Left kidney (tissue), 8 donors: ENCODE measurements at places on chromosomes 5 and 9.

GRCh38 chr9:129136446-129137035 is 25.3 kb downstream of the PTPA start:
- DNase-seq: no peak

DNA sequence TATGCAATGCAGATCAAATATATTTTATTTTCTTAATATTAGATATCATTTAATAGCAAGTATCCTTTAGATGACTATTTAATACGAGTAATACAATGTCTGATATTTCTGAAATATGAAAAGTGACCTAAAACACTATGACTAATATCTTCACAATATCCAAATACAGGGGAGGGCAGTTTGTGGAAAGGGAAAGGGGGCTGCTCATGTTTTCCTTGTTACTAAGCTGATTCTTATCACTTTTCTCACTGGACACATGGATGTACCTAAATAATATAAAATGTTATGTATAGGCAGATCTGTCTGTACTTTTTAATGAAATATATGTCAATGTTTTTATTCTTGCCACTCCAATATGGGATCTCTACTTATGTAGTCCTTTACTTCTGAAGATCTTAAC is 1879.1 kb upstream of the ACO1 start:
- no peak for DNase-seq

GRCh38 chr5:75611311-75612225 is at the start of gene ANKDD1B:
Gene ANKDD1B, plus strand, starts transcription at chr5:75611453. Its CDS starts 182 bp downstream, at chr5:75611635.
- no peak for DNase-seq

- DNase-seq: no peak
Observed at GRCh38 chr9:93108291-93109041, 12.4 kb downstream of the CARD19 start.

GRCh38 chr5:40041452-40041851 is 616.7 kb upstream of the DAB2 start:
- no peak for DNase-seq

- no peak for DNase-seq
Observed at GRCh38 chr9:116859763-116860162, 172.7 kb downstream of the TRIM32 start.

- peak; percentile 68 for DNase-seq
Observed at GRCh38 chr5:173618927-173619519, 2.6 kb upstream of the BOD1 start.

- no peak for DNase-seq
Observed at GRCh38 chr5:149801307-149801990, 71.3 kb downstream of the PPARGC1B start.

- no peak for DNase-seq
Observed at GRCh38 chr9:98491231-98491651, 217.5 kb downstream of the GABBR2 start.

DNA sequence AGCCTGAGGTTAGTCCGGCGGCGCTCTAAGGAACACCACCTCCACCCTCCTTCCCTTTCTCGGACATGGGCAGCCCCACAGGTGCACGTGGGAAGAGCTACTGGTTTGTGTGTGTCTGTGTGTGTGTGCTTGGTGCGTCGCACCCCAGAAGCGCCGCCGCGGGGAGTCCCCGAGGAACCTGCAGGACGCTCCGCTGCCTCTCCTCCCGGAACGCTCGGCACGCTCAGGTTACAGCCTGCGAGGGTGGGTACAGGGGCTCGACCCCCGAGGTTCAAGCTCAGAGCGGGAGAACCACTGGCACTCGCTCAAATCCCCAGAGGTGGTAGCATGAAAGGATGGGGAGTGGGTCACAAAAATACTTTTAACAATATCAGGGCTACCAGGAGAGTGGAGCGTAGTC is 2.0 kb downstream of the ASTN2 start:
- DNase-seq: no peak

- DNase-seq: no peak
Observed at GRCh38 chr5:58773744-58774441, 191.0 kb downstream of the RAB3C start.

DNA sequence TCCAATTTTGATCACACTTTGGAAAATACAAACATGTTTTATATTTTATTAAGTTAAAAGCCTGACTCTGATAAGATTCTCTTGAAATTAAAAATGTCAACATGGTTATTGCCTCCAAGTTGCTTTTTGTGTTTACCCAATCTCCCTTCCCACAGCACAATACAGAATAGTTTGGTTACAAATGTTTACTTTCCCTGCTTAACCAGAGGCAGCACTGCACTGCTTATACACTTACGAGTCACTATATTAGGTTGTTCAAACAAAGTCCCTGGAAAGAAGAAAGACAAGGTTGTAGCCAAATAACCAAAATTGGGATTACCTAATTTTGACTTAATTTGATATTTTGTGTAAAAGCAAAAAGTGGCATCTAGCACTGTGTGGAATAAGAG is 25.9 kb downstream of the SRFBP1 start:
- DNase-seq: no peak

GRCh38 chr5:110054240-110054639 is 364.5 kb downstream of the MAN2A1 start:
- DNase-seq: peak; percentile 36

DNA sequence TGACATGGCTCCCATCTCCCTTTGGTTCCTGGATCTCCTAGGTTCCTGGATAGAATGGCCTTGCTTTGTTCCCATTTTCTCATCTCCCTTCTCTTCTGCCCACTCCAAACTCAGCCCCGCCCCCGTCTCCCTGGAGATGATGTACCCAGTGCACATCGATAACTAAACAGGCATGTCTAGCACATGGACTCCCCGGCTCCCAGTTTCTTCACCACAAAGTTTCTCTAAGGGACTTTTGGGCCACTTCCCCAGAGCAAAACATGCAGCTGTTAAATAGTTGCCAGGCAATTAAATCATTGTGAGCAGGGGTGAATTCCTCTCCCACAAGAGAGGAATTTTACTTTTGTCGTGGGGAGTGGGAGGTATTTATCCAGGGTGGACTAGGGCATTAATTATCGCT is 259.0 kb downstream of the GADD45G start:
- DNase-seq: no peak

- no peak for DNase-seq
Observed at GRCh38 chr5:33894566-33894965, 2.8 kb upstream of the ADAMTS12 start.

DNA sequence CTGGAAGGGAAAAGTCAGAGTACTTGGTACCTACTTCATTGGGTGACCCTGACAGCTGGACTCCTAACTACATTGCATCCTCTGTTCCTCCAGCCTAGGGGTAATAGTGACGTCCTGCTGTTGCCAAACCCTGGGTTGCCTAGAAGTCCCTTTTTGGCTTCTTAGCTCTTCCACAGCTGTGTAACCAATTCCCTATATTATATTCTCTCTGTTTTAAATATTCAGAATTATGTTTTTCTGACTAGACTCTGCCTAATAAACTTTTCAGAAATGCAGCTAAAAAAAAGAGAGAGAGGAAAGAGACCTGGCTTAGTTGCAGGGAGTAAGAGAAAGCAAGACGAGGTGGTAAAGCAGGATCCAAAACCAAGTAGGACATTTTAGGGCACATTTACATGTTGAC is 28.4 kb downstream of the MCTP1 start:
- no peak for DNase-seq

- no peak for DNase-seq
Observed at GRCh38 chr5:150624334-150625163, 15.9 kb upstream of the SYNPO start.

GRCh38 chr5:40652441-40653220 is 27.1 kb upstream of the PTGER4 start:
- DNase-seq: no peak

- peak; percentile 10 for DNase-seq
Observed at GRCh38 chr9:18067548-18068120, 406.3 kb upstream of the ADAMTSL1 start.

DNA sequence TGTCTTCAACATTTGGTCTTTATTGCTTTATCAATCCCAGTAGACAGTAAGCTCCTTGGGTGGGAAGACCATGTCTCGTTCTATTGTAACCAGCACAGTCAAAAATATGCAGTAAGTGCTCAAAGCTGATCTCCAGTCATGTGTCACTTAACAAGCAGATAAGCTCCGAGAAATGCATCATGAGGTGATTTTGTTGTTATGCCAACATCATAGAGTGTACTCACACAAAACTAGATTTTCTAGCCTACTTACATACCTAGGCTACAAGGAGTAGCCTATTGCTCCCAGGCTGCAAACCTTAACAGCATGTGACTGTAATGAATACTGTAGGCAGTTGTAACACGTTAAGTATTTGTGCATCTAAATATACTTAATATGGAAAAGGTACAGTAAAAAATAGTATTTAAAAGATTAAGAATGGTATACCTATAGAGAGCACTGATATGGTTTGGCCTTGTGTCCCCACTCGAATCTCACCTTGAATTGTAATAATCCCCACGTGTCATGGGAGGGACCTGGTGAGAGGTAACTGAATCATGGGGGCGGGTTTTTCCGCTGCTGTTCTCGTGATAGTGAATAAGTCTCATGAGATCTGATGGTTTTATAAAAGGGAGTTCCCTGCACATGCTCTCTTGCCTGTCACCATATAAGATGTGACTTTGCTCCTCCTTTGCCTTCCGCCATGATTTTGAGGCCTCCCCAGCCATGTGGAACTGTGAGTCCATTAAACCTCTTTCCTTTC is 39.8 kb upstream of the PCSK5 start:
- DNase-seq: no peak

- no peak for DNase-seq
Observed at GRCh38 chr5:151051931-151052608, 28.8 kb downstream of the TNIP1 start.

DNA sequence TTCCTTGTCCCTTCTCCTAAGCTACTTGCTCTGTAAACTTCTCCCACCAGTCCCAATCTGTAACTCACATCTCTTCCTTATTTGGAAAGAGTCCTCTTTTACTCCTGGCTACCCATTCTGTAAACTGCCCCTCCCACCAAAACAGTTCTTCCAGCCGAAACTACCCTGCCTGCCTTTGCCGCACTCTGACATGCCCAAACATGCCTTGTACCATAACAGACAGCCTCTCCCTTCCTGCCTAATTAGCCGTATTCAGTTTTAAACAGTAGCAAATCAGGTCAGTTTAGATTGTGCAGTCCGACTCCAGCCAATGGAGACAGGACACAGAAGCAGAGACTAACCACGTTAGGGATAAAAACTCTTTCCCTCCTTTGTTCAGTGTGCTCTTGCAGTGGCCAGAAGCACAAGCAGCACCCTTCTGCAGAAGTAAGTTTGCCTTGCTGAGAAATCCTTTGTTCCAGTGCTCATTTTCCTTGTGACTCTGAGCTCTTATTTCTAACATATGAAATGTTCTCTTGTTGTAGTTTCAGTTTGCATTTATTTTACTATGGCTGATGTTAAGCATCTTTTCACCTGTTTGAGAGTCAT is 5.4 kb upstream of the GLT6D1 start:
- DNase-seq: no peak

GRCh38 chr9:6907772-6908381 is 150.1 kb downstream of the KDM4C start:
- peak; percentile 60 for DNase-seq

GRCh38 chr5:78574731-78575161 is 73.8 kb downstream of the LHFPL2 start:
- no peak for DNase-seq

DNA sequence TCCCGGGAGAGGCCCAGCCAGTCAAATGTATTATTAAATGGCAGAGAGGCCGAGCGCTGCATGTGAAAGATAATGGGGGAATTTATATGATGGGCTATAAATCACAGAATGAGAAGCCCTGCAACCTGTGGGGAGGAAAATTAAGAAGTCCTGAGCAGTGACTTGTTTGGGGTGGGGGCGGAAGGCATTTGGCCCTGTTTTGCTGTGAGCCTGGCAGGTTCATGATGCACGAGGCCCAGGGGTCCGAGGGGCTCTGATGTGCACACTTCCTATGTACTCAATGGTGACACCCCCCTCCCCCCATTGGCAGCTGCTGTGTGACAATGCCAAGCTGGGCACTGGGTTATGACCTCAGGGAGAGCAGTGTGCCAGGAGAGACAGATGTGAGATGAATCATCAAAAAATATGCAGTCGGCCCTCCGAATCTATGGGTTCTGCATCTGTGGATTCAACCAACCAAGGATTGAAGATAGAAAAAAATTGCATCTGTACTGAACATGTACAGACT is 13.7 kb upstream of the DAB2IP start:
- no peak for DNase-seq

GRCh38 chr5:68548959-68549676 is 333.6 kb downstream of the PIK3R1 start:
- no peak for DNase-seq

GRCh38 chr9:124812441-124812876 is 35.5 kb downstream of the OLFML2A start:
- DNase-seq: no peak

DNA sequence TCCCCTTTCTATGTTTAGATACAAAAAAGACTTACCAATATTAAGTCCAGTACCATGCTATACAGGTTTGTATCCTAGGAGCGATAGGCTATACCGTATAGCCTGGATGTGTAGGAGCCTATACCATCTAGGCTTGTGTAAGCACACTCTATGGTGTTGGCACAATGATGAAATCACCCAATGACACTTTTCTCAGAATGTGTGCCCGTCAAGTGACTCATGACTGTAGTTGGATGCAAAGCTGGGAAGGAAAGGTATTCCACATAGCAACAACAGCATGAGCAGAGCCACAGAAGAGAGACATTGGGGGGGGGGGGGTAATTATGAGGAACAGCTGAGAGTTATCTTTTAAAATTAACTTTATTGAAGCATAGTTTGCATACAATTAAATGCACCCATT is 63.2 kb downstream of the TTLL11 start:
- DNase-seq: no peak

GRCh38 chr5:40160435-40160834 is 519.3 kb upstream of the PTGER4 start:
- DNase-seq: no peak

DNA sequence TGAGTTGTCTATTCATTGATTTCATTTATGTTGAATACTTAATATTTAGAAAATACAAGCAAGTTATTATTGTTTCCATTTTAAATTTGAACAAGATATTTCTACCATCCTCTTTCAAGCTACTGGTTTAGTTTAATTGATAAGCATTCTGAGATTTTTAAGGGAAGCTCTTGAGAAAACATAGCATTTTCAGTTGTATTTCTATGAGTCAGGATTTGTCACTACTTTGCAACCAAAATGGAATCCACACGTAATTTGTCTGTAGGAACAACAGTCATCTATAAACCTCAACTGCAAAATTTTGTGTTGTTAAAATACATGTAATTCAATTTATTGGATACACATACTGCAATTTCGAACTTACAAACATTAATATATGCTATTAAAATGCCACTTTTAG is 74.0 kb downstream of the PRR16 start:
- no peak for DNase-seq

- no peak for DNase-seq
Observed at GRCh38 chr9:35110327-35110761, 5.3 kb downstream of the ATOSB start.
